ENCODE measurements at places on chromosomes 11 and 22. TPM values are rescaled to one million over a fixed set of nuclear protein-coding genes. Genes with fewer than 3 reads are reported as not detected.

The CAVIN3 gene
- 111 TPM for total RNA-seq

The FLRT1 gene
- 0.03 TPM for total RNA-seq

The CD3G gene
- total RNA-seq, result not detected

The GLYAT gene
- not detected for total RNA-seq

The ANO3 gene
- total RNA-seq, result 4.5 TPM

The TSPAN32 gene
- 0.46 TPM for total RNA-seq

The P2RY2 gene
- 0.92 TPM for total RNA-seq

The KREMEN1 gene
- 6.5 TPM for total RNA-seq

The FGF19 gene
- not detected for total RNA-seq

The E2F8 gene
- 0.13 TPM for total RNA-seq

All from smooth muscle cell of the pulmonary artery (primary cell).